ENCODE measurements at places on chromosomes 2 and 18. TPM values are rescaled to one million over a fixed set of nuclear protein-coding genes. Genes with fewer than 3 reads are reported as not detected.

- DNase-seq, result no peak
These were observed 23.6 kb downstream of the SUCLG1 start for GRCh38 chr2:84435345-84436025.

The ASB18 gene
- polyA plus RNA-seq, result 0.36 TPM

GRCh38 chr2:74051504-74051903, 66.8 kb downstream of the TET3 start:
- DNase-seq, result no peak

The ERICH2 gene
- polyA plus RNA-seq, result 1.5 TPM

DNA sequence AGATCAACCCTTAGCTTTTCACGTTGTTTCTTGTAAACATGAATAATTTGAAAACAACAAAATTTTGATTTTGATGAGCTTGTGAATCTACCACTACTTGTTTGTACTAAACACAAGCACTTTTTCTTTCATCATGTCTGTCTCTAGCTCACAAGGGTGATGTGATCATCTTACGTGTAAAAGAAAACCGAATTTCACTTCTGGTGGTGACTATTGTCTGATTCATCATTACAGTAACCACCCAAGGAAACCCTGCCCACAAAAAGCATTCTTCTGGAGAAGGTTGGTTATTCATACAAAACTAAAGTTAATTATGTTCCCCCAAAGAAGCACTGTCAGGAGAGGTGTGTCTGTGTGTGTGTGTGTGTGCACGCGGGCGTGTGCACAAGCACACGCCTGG, 285.4 kb downstream of the ZNF516 start:
- no peak for DNase-seq

- DNase-seq, result no peak
These were observed 417.5 kb upstream of the HS6ST1 start for GRCh38 chr2:128736046-128736688.

GRCh38 chr2:85990084-85990483, 101.3 kb upstream of the ST3GAL5 start:
- DNase-seq, result no peak

DNA sequence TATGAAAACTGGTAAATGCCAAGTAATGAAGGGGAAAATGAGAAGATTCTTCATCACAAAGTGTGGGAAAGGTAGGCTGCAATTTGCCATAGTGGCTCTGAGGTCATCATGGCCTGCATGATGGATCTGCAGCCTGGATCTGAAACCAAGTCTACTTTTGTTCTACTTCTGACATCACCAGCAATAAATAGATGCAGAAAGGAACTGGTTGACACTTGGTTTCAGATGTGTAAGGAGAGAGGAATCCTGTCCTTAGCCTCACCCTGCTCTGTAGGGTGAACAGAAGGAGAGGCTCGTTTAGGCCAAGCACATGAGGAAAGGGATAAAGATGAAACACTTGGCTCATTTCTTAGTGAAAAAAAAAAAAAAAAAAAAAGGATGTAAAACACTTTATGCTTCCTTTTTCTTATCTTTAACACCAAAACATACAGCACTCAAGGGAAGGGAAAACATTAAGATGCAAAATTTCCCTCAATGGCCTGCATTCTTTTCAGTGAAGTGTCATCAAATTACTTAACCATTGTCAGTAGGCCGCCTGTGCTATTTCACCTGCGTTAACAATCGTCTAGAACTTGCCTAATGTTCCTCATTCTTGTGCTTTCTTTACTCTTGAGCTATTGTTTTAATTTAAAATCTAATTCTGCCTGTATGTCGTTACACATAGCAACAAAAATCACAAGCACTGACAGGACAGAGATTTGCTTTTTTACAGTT, 3.9 kb downstream of the NEB start:
- DNase-seq, result no peak

DNA sequence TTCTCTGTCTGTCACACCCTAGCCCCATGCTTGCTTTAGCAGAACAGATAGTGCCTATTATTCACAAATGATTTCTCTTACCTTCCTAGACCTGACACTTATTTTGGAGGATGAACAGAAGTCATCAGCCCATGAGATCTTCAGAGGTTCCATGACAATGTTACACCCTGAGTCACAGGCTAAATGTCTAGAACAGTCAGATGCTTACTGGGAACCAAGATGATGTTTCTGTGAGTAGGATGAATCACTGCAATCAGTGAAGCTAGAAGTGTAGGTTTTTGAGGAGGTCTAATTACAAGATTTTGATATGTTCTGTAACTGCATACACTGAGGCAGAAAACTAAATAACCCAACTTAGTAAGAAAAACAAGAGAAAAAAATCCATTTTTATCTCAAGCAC, 123.0 kb upstream of the THUMPD2 start:
- no peak for DNase-seq

Data from left renal cortex interstitium (tissue), 4 donors.